ENCODE measurements at places on chromosomes 11 and 22.

- no peak for DNase-seq
Observed at GRCh38 chr22:46471901-46472721, 65.3 kb downstream of the CELSR1 start.

- peak; percentile 44 for DNase-seq
Observed at GRCh38 chr11:123301013-123301591, 106.1 kb upstream of the CLMP start.

GRCh38 chr22:21026783-21027692 is 5.3 kb downstream of the SLC7A4 start:
- DNase-seq, result peak; percentile 61

DNA sequence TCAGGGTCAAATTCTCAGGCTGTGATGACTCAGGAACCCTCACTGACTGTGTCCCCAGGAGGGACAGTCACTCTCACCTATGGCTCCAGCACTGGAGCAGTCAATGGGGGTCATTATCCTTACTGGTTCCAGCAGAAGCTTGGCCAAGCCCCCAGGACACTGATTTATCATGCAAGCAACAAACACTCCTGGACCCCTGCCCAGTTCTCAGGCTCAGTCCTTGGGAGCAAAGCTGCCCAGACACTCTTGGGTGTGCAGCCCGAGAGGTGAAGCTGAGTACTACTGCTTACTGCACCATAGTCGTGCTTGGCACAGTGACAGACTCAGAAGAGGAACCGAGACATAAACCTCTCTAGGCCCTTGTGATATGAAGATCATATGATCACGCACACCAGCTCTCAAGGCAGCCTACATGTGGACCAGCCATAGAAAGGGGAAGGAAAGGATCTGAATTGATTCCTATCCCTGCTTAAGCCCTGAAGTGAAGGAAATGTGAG is 58.2 kb downstream of the ZNF280B start:
- DNase-seq, result no peak

DNA sequence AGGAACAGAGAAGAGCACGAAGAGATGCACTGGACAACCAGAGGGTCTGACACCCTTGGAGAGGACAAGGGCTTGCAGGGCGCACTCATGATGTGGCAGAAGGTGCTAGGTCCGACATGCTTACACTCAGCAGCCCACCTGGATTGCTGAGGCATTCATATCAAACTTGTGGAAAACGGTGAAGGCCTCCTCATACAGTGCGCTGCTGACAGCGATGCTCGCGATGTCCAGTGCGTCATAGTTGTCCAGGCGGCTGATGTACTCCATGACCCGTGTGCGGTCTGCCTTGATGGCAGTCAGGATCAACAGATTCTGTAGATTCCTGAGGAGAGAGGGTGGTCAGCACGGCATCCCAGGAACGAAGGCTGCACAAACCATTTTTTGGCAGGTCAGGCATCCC is 31.7 kb upstream of the SLC25A1 start:
- DNase-seq, result no peak

- no peak for DNase-seq
Observed at GRCh38 chr11:70627219-70627618, 228.9 kb downstream of the CTTN start.

GRCh38 chr22:38607680-38608079 is 37.7 kb upstream of the DMC1 start:
- no peak for DNase-seq

DNA sequence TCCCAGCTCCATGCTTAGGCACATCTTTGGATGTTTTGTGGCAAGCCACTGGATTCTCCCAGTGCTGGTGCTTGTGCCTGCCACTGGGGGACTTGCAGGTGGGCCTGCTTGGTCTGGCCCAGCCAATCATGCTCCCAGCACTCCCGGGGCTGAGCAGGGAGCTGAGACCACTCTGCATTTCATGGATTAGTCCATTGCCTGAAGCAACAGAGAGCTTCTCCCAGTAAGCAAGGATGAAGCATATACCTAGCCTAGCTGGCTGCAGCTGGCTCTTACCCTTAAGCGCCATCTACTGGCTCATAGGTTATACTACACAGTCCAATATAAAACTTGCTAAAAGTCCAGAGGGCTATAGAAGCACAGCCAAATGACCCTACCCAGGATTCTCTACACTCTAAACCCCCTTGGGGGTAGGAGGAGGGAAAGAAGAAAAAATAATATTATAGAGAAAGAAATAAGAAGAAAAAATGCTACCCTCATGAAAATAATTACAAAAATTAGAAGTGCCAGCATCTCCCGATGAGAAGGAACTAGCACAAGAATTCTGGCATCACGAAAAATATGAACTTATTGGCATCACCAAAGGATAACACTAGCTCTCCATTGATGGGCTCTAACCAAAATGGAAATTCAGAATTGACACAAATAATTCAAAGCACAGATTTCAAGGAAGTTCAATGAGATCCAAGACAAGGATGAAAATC is 275.3 kb downstream of the C11orf87 start:
- peak; percentile 46 for DNase-seq

DNA sequence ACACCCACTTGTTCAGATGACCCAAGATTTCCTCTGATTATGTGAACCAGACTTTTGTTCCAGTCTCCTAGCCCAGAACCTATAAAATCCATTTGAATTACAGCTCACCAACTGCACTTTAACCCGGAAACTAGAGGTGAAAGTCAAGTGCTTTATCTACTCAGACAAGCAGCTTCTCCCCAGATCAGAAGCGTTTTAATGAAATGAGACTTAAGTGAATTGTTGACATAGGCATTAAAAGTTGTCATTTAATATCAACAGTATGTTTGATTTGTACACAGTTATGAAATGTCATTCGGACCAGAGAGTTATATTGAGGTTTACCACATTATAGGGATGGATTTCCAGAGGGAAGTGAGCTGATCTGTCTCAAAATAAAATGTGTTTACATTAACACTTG is 52.0 kb downstream of the CADM1 start:
- DNase-seq, result no peak

DNA sequence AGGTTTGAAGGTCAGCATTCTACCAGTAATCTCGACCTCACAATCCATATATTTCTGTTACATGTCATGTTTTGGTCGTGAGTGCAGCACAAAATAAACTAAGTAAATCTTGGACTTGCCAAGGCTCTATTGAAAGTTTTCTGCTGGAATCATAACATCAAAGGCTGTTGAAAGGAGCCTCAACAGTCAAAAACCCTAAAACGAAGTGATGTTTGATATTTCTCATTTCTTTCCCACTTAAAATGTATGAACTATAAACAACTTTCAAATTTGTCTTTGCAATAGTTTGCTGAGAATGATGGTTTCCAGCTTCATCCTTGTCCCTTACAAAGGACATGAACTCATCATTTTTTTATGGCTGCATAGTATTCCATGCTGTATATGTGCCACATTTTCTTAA is 1118.5 kb downstream of the LRRC4C start:
- DNase-seq, result no peak

- no peak for DNase-seq
Observed at GRCh38 chr22:40593460-40594273, 42.9 kb downstream of the MRTFA start.

DNA sequence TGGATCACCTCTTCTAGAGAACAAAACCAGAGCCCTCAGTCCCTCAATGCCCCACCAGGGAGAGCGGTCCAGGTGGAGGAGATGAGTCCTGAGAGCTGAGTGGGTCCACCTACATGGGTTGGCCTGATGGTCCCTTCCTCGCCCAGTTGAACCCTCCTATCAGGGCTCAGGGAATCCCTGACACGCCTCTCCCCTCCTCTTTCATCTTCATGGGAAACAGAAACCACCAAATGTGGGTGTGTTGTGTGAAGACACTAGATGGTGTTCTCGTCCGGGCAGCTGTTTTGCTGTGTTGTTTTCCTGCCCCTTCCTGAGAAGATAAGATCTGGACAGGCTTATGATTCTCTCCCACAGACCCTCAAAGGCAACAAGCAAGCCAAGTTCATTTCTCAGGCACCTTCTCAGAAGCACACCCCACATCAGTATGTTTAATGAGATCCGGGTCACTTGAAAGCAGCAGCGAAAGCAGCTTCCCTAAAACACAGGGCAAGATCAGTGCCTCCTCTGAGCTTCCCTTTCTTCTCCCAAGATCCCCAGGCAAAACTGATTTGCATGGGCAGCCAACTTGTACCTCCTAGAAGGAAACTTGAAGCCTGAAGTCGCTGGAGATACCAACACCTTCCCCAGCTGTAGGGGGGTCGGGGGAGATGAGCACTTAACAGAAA is 35.3 kb upstream of the POU2AF1 start:
- no peak for DNase-seq

- no peak for DNase-seq
Observed at GRCh38 chr11:44286911-44287310, 23.0 kb downstream of the ALX4 start.

DNA sequence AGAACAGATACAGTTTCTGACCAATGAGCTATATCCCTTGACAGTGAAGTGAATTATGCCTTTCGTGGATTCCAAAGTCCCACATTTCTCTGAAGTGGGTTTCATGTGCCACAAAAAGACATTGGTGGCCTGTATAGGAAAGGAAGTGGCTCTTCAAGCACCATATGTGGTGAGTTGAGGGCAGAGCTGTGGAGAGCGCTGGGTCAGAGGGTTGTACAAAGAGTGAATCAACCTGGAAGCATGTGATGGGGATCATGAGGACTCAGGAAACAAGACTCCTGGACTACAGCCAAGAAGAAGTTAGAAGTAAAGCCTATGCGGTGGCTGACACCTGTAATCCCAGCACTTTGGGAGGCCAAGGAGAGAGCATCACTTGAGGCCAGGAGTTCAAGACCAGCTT is 579 bp upstream of the SLC5A4 start:
- no peak for DNase-seq

DNA sequence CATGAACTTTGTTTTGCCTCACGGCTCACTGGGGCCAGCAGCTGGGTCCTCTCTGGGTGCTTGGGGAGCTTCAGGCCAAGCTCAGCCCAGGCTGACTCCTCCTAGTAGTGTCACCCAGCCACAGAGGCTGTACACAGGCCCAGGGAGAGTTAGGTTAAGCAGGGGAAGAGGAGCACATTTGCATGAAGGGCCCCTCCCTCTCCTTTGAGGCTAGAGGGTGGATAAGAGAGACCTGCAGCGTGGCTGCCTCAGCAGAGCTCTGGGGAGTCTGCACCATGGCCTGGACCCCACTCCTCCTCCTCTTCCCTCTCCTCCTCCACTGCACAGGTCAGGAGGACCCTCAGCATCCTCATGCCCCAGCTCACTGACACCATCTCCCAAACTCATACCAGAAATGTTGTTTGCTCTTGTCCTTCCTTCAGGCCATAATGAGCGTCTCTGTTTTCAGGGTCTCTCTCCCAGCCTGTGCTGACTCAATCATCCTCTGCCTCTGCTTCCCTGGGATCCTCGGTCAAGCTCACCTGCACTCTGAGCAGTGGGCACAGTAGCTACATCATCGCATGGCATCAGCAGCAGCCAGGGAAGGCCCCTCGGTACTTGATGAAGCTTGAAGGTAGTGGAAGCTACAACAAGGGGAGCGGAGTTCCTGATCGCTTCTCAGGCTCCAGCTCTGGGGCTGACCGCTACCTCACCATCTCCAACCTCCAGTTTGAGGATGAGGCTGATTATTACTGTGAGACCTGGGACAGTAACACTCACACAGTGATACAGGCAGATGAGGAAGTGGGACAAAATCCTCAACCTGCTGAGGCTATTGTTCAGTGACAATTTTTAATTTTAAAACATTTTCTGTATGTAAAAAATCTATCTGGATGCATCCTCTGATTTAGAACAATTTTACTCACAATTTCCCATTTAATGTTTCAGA is 82.4 kb upstream of the VPREB1 start:
- DNase-seq, result no peak

- no peak for DNase-seq
Observed at GRCh38 chr22:19466848-19467752, 11.9 kb downstream of the UFD1 start.

GRCh38 chr22:31287818-31288495 is 4.3 kb downstream of the PIK3IP1 start:
- no peak for DNase-seq

DNA sequence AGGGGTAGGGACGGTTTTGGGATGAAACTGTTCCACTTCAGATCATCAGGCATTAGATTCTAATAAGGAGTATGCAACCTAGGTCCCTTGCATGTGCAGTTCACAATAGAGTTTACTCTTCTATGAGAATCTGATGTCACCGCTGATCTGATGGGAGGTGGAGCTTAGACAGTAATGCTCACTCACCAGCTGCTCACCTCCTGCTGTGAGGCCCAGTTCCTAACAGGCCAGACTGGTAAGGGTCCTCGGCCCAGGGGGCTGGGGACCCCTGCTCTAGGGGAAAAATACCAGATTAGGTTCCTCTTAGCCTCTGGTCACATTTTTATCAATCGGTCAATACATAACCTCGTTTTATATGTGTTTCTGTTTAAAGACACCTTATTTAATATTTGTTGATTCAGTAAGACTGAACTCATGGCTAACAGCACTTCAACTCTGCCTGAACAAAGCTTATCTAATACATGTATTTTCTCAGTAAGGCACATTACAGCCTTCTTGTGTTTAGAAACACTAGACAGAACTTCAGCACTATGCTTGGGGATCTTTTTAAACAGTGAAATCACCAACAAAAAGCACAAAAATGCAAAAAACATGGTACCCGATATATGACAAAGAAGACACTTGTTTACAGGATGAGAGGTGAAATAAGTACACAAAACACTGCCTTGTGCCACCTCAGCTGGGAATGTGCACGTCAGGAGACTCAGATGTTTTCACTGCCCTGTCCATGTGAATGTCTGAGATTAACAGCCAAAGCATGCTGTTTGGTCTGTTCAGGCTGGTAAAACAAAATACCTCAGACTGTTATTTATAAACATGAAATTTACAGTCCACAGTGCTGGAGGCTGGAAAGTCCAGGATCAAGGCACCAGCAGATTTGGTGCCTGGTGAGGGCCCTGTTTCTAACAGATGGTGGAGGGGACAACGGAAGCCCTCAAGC is 107.5 kb downstream of the USP35 start:
- DNase-seq, result no peak

GRCh38 chr22:38164551-38164918 is 17.1 kb downstream of the PLA2G6 start:
- DNase-seq, result no peak

Data from fibroblast of skin of abdomen (primary cell).